Frontal cortex (tissue), 4 donors: ENCODE measurements at places on chromosomes 13 and 19.
A peak's percentile ranks its signal among the peaks of the same experiment; 100 is the strongest.

DNA sequence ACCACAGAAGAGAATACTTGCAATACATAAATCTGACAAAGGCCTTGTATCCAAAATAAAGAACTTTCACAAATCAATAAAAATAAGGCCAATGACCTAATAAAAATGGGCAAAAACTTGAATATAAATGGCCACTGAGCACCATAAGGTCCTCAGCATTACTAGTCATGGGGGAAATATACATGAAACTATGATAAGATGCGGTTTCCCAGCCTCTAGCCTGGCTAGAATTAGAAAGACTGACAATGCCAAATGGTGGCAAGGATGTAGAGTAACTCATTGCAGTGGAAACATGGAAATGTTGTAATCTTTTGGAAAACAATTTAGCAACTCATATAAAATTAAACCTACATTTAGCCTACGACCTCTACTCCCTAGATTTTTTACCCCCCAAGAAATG is 227.1 kb downstream of the GGACT start:
- no peak for DNase-seq

DNA sequence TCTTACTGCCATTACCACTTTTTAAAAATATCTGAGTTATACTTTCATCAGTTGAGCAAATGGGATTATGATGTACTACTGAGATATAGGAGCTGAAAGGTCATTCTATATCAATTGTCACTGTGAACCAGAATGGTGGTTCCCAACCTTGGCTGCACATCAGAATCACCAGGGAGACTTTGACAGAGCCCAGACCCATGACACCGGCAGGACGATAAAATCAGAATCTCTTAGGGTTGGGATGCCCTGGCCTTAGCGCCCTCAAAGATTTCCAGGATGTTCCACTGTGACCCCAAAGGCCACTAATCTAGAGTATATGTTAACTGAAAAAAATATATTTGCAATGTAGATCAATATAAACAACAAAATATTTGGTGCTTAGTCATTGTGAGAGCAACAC is 355.1 kb downstream of the LIG4 start:
- DNase-seq, result no peak

DNA sequence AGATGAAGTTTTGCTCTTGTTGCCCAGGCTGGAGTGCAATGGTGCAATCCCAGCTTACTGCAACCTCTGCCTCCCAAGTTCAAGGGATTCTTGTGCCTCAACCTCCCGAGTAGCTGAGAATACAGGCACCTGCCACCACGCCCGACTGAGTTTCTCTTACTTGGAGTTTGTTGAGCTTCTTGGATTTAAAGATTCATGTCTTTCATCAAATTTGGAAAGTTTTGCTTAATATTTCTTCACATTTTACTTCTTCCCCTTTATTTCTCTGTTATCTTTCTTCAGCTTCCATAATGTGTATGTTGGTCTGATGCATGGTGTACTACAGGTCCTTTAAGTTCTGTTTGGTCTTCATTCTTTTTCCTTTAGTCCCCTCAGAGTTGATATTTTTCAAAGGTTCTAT is 8.9 kb upstream of the ZNF560 start:
- DNase-seq, result no peak

- no peak for DNase-seq
Measured at GRCh38 chr13:83470133-83470797, 412.0 kb downstream of the SLITRK1 start.

GRCh38 chr13:86193281-86193680 is 394.1 kb upstream of the SLITRK6 start:
- no peak for DNase-seq

DNA sequence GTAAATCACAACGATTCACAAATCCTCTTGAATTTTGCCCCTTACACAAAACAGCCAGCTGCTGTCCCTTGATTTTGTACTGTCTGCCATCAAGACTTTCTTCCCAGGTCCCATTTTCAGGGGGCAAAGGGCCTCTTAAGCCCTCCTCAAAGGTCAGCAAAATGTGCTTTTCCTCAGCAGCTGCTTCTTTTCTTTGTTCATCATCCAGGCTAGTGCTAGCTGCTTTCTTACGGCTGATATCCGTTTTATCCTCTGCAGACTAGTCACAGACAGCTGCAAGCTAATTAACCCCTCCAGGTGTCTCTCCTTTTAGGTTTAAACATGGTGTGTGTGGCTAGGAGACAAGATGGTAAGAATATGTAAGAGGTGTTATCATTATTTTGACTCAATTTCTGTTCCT is 90.9 kb downstream of the NALCN start:
- DNase-seq, result no peak

DNA sequence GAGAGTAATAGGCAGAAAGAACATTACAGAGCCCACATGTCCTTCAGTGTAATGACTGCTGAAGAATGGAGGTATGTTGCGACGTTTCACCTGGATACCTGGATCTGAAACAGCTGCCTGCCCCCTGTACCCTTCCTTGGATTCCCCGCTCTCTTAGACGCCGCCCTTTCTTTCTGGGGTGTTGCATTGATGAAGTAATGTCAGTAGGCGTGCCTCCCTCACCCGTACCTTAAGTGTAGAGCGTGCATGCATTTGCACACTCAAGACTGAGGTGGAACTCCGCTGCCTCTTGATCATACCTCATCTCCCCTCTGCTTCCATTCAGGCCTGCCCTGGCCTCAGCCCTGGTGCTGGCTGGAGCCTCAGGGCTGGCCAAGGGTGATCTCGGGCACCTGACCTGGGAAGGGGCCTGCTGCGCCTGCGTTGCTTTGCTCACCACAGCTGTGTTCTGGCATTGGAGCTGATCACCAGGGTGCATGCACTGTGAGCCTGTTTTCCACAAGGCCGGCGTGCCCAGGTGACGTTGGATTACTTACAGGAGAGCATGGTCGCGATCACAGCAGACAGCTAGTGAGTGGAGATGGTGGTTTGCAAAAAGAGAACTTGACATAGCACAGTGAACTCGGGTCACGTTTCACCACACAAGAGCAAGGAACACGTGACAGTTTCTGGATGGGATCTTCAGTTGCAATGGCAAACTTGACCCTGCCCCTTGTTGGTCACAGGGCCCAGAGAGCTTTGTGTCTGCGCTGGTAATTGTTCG is 99.0 kb downstream of the ARHGEF7 start:
- no peak for DNase-seq

GRCh38 chr13:31227063-31227462 is 27.3 kb downstream of the B3GLCT start:
- no peak for DNase-seq

DNA sequence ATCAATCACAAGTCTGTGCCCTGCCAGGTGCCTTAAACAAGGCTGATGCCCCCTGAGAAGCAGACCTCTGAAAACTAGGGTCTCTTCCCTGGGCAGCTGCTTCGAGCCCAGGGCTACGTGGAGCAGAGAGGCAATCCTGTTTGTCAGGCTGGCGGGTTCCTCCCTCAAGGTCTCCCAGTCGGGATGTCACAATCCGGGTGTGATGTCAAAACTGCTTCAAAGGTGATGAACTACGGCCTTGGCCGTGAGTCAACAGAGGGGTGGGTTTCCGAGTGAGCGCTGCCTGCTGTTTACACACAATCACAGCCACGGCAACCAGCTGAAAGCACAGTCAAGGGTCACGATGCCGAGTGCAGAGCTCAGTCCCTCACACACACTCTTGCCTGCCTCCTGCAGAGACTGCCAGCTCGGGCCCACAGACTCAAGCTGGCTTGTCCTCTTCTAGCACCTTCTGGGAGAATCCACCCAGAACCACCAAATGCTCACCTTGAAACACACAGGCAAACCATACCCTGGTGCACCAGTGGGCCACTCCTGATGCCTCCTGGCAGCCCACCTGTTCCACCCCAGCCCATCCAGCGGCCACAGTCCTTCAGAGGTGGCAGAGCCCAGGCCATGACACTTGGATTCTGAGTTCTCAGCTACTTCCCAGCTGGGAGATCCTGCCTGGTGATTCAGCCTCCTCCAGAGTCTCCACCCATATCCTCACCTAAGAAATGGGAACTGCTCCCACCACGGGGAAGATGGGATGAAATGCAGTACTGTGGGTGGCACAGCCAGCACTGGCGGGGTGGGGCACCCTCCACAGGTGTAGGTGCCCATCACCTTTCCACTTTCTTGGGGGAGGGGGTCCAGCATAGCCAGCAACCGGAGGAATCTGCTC is 6.8 kb downstream of the ELL start:
- no peak for DNase-seq

DNA sequence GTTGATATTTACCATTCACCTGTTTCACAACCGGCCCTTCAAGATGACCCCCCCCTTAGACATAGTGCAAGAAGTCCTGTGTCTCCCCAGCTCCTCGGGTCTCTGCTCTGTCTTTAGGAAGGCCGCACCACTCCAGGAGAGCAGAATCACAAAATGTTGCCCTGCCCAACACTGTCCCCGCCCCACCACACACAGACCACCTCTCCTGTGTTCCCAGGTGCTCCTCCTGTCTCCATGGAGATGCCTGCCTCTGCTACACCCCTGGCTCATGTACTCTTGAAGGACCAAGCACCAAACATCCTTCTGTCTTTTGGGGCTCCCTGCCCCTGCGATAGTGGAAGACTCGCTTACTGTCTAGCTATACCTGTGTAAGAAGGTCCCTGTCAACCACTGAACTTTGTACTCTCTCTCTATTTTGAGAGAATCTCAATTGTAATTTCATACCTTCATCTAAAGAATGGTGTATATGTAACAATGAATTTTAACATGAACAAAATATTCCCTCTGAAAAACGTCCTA is 9.6 kb upstream of the TNFRSF19 start:
- DNase-seq, result no peak

GRCh38 chr13:76894401-76895110 is 8.4 kb upstream of the KCTD12 start:
- DNase-seq, result no peak

- DNase-seq, result peak; percentile 34
Measured at GRCh38 chr19:47284324-47284899, 9.7 kb downstream of the INAFM1 start.

- DNase-seq, result peak; percentile 63
Measured at GRCh38 chr19:4647676-4648644, 8.6 kb downstream of the TNFAIP8L1 start.

- DNase-seq, result no peak
Measured at GRCh38 chr19:6589711-6590257, 1.2 kb downstream of the CD70 start.

- no peak for DNase-seq
Measured at GRCh38 chr13:77389625-77390000, 62.7 kb upstream of the MYCBP2 start.

- DNase-seq, result no peak
Measured at GRCh38 chr13:95260031-95260525, 41.2 kb downstream of the ABCC4 start.

- no peak for DNase-seq
Measured at GRCh38 chr13:91493442-91493841, 95.0 kb downstream of the GPC5 start.

DNA sequence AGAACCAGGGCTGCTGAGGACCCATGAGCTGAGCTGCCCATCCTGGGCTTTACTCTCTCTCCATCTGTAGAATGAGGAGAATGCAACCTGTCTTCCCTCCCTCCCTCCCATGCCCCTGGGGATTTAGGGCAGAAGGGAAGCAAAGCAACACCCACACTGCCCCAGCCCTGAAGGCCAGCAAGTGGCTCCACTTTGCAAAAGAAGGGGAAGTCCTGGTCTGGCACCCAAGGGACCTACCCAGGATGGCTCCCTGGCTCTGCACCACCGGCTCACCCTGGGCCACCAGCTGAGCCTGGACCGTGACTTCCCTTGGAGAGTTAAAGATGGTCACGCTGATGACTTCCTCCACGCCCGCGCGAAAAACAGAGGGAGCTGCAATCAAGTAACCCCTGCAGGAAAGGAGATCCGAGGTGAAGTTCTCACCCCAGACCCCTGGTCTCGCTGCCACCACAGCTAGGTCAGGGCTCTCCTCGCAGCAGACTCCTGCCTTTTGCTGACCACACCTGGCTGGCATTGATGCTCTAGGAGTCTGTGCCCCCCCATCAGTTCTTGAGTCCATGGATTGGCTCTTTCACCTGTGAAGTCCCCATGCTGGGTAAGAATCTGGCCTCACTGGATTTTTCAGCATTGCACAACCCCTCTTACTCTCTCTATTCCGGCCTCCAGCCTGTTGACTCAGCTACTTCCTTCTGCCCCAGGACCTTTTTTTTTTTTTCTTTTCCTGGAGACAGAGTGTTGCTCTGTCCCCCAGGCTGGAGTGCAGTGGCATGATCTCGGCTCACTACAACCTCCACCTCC is 4.6 kb downstream of the CPAMD8 start:
- no peak for DNase-seq

- no peak for DNase-seq
Measured at GRCh38 chr19:10431254-10431942, 11.1 kb downstream of the PDE4A start.

DNA sequence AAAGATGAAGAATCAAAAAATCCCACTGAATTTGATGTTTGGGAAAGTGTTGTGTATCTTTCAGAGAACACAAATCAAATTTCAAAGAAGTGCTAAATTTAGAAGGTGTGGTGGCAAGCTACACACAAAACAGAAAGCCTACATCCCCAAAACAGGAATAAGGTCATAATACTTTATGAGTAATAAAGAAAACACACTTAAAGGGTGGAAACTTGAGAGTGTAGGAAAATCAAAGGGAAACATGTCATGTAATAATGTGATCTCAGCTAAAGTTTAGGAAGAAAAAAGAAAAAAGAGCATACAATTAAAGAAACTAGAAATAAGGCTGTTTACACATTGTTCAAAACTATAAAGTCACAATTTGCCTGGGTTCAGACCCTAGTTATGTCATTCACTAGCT is 668.7 kb downstream of the PCDH17 start:
- no peak for DNase-seq

DNA sequence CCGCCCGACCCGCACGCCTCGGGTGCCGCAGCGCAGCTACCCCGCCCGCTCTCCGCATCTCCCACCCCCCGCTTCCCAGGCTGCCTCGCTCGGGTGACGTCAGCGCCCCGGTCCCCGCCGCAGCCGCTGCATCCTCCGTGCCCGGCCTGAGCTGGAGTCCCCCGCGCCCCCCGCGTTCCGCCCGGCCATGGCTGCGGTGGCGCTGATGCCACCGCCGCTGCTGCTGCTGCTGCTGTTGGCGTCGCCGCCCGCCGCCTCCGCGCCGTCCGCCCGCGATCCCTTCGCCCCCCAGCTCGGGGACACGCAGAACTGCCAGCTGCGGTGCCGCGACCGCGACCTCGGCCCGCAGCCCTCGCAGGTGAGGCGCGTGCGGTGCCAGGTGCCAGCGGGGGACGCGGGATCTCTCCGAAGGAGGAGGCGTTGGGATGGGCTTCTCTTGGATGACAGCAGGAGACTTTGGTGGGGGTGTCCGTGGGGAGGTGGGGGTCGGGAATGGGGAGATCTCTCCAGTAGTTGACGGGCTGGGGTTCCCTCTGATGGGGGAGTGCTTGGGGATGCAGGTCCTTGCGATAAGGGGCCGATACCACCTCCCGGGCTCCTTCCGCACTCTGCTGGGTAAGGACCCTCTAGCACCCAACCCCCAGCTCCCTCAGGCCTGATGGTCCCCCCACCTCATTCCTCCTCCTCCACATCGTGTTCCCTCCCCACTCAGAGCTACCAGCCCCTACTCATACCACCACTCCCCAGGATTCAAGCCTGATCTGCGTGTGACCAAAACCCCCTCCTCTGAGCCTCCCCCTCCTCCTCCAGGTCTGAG is at the start of gene TMEM59L:
TSS of gene TMEM59L (plus strand) at position 99 of the 817 bp plus-strand sequence. CDS start at position 188, 89 bp downstream.
- peak; percentile 85 for DNase-seq
